Activated B cell treated with CpG ODN at 0.5 μM for 24 hours (primary cell): ENCODE measurements at places on chromosomes 1 and 21.

DNA sequence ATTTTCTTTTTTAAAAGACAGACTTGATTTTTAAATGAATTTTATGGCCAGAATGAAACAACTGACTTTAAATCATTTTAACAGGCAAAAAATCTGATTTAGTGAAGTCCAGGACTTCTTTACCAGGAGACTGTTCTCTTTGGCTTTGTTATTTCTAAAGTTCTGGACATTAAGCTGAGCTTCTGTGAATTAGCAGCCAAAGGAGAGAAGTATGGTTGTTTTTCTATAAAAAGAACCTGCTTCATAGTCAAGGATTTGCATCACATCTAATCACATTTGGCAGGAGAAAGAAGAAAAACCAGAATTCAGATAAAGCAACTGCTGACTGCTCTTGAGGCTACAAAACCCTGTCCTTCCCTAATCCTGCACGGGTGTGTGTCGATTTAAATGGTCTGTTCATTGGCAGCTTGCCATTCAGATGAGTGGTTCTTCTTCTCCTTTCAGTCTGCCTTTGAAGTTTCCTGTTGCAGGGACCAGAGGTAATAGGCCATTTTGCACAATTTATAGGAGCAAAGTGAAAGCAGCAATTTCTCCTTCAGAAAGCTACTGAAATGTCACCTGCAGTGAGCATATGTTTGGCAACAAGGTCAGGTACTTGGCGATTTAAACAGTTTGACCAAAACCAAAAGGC, 215.4 kb downstream of the OLFM3 start:
- DNase-seq: no peak

GRCh38 chr1:242467556-242468145, 56.8 kb downstream of the PLD5 start:
- DNase-seq: no peak

DNA sequence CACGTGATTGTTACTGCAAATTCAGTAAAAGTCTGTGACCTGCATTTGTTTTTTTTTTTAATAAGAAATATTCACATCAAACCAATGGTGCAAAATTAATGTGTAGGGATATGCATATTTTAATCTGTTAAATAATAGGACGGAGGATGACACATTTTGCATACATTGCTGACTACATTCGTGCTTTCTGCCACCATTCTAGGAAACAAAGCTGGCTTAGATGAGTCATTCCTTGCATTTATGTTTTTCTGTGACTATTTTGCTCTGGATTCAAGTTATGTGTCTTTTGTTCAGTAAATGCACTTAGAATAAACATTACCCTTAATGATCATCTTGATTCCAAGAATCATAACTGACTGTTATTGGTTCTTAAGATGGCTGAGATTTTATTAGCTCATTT, 23.9 kb upstream of the CYYR1 start:
- no peak for DNase-seq

DNA sequence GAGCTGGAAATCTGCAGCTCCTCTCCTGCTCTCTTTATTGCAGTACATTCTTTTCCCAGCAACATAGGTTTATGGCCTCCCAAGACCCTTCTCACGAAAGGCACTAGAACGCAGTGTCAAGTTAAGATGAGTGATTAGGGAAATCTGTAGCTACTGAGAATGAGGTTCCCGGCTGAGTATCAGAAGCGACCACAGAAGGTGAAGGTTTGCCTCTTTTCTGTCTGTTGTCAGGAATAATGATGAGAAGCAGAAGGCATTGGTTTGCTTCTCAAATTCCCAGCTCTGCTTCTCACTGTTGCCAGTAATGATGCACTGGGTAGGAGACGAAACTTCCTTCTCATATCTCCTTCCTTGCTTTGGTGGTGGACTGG, 128.4 kb downstream of the NTMT2 start:
- DNase-seq: no peak

GRCh38 chr21:38785483-38785882, 20.2 kb upstream of the ETS2 start:
- DNase-seq: no peak

GRCh38 chr21:34999397-34999941, 49.6 kb downstream of the RUNX1 start:
- no peak for DNase-seq

- no peak for DNase-seq
Observed at GRCh38 chr1:241250465-241250864, 106.5 kb downstream of the RGS7 start.

DNA sequence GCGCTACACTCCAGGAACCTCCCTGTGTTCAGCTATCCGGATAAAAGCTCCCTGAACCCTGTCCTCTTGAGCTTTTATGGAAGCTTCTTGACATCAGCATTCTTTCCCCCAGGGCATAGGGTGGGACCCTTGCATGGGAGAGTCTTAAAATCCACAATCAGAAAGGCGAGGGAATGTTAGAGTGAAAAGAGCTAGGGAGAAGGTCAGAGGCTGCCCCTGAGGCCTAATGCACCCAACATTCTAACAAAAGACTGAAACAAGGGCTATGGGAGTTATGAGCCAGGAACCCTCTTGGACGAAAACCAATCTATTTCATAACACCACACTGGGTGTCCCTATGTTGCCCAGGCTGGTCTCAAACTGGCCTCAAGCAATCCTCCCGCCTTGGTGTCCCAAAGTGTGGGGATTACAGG, 36.7 kb downstream of the NEK2 start:
- DNase-seq: no peak

DNA sequence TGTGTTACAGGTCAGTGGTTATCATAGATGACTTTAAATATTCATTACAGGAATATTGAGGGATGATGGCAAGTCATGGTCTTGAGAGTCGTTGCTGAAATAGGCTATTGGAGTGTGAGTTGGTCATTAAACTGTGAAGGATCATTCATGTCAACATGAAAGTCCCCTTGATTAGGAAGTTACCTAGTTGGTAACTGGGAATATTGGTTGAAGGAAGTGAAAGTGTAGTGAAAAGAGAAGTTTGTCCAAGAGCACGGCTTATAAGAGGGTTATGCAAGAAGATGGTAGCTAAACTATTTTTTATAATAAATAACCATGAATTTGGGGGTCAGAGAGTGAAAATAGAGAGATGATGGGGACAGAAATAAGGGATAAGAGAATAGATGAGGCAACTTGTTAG, 16.9 kb downstream of the CRB1 start:
- no peak for DNase-seq

GRCh38 chr1:53265581-53265980, 27.3 kb upstream of the MAGOH start:
- DNase-seq: no peak

DNA sequence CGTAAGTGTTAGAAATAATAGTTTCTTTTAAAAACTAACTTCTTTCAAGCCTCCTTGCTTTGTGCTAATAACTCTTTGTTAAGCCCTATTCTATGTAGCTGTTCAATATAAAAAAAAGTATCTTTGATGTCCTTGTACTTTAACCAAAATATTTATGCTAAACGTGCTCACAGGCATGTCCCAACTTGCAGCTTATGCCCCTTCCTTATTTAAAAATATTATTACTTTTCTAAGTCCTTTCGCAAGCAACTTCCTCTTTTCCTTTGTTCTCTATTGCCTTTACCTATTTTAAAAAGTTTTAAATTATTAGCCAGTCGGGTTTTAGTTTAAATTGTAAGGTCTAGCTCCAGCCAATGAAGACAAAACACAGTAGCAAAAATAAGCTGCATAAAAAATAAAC, 43.4 kb upstream of the NBPF3 start:
- DNase-seq: no peak

GRCh38 chr1:241406421-241406820, 49.4 kb upstream of the RGS7 start:
- DNase-seq: no peak

GRCh38 chr1:112368198-112368597, 27.8 kb upstream of the CTTNBP2NL start:
- no peak for DNase-seq

- DNase-seq: no peak
Observed at GRCh38 chr1:185315445-185316071, 1.5 kb downstream of the IVNS1ABP start.

GRCh38 chr1:247407180-247407616, 8.8 kb upstream of the NLRP3 start:
- DNase-seq: no peak

DNA sequence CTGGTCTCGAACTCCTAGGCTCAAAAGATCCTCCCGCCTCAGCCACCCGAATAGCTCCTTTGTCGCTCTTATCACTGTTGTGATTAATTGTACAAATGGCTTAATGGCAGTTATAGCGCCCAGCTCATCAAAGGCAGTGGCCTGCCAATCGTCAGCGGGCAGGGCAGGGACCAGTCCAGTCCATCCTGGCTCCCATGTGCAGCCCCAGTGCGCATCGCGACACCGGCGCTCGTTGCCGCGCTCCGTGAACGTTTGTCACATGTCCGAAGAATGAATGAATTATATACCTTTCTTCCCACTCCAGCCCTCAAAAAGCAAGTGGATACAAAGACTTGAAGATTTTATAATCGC, 18.4 kb downstream of the MTX1 start:
- DNase-seq: no peak

DNA sequence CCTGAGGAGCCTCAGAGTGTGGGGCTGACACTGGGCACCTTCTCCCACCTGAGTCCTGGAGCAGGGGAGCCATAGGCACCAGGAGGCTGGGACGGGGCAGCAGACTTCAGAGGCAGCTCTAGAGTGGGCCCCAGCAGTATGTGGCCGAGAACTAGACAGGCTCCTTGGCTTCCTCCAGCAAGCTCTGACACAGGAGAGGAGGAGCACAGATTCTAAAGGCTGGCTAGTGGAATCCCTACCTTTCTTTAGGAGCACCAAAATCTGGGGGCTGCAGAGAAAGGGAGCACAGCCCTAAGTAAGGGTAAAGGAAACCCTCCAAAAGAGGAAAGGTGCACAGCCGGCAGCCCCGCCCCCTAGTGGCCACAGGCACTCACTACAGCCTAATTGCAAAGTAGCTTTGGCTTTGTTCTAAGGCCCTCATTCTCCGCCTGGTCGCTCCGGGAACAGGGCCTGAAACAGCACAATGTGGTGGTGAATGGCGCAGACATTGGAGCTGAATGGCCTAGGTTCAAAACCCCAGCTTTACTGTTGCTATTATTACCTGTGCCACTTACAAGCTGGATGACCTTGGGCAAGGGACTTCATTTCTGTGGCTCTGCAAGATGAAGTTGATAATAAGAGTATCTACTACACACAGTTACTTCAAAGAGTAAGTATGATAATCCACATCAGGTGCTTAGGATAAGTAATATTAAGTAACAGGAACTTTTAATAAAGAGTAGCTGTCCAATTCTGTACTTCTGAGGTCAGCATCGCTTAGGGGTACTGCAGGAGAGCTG, 8.8 kb upstream of the GUCA2A start:
- DNase-seq: peak; percentile 62

DNA sequence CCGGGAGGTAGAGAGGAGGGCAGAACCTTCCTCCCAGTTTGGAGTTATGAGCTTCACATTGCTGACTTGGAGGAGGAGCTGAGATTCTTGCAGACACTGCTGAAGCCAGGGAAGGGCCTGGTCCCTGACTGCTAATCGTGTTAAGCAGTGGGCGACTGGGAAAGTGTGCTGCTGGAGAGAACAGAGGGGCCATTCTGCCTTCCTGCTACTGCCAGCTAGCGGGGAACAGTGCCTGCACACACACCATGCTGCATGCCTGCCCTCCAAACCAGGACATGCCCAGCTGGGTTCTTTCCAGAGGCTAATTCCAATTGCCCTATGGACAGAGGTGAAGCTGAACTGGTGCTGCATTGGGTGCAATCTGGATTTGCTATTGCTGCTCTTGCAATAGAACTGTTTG, 281.4 kb downstream of the AJAP1 start:
- DNase-seq: no peak

- no peak for DNase-seq
Observed at GRCh38 chr1:200866521-200866920, 6.3 kb upstream of the GPR25 start.

- no peak for DNase-seq
Observed at GRCh38 chr1:205298191-205298994, 23.2 kb downstream of the NUAK2 start.

- no peak for DNase-seq
Observed at GRCh38 chr1:224198572-224198971, 15.5 kb downstream of the DEGS1 start.

DNA sequence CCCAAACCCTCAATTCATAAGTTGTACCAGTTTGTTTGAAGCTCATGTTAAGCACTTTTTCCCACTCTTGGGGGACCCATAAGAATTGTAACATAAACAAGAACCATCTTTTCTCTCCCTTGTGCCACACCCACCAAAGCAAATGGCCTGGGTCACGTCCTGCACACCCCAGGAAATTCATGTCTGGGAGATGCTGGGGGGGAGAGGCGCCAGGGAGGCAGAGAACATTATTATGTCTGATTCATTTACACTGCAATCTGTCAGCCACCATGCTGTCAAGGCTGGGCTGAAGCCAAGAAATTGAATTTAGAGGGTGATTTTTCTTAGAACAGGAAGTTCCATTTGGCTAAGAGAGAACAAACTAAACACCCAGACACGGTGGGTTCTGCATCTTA, 37.2 kb upstream of the IPO9 start:
- no peak for DNase-seq

DNA sequence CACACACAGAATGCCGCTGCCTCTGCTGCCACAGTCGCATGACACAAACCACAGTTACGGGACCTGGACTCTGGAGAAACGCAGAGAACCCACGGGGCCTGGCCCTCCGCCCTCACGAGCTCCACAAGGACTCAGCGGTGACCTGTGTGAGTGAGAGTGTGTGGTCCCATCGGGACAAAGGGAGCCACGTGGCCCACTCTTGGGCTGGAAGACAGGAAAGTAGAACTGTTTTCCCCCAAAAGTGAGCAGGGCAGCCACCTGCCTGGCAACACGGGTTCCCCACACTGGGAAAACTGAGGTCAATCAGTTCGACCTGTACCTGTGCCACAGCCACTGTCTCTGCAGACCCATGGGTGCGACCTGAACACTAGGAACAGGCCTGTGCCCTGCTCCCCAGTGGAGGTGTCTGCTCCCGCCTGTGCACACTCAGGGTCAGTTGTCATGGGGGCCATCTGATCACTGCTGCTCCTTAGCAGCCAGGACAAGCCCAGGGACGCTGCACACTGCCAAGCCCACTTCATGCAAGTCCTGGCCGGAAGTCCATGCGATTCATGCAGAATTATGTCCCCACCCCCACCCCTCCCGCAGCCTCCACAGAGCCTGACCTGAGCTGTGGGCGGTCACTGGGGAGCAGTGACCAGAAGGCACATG, 54.4 kb upstream of the ADARB1 start:
- DNase-seq: no peak

DNA sequence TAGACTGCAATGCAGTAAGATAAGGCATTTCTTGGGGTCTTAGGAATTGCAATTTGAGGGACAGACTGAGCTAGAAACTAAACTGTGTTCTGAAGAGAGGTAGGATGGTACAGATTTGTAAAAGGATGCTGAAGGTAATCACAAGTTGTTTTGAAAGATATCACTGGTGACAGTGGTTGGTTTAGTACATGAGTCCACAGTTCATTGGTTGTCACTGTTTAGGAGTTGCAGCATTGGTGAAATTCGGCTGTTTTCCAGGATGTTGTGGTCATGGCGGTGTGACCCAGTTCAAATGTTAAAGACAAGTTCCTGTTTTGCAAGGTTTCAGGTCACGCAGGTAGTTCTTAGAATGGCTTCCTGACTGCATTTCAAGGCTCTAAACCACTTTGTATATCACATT, 292.8 kb upstream of the B3GALT2 start:
- DNase-seq: peak; percentile 19

- DNase-seq: no peak
Observed at GRCh38 chr1:232305050-232305449, 324.9 kb downstream of the SIPA1L2 start.

- no peak for DNase-seq
Observed at GRCh38 chr21:26555540-26556146, 17.4 kb downstream of the CYYR1 start.
